ENCODE measurements at places on chromosomes 6 and 20.

DNA sequence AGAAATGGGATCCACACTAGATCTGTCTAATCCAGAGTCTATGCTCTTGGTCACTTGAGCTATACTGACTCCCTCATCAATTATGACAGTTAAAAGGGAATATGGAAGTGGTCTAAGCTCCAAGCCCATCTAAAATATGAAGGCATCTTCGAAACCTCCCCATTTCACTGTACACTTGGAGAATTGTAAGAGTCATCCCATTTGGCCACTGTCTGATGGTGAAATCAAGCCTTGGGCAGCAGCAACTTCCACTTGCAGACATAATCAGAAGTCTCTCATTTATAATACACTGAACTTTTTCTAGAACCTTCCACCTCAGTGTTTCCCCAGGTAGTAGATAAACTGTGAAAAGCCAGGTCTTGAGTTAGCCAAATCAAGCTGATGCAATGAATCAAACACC is 26.3 kb upstream of the UBR2 start:
- DNase-seq = no peak

DNA sequence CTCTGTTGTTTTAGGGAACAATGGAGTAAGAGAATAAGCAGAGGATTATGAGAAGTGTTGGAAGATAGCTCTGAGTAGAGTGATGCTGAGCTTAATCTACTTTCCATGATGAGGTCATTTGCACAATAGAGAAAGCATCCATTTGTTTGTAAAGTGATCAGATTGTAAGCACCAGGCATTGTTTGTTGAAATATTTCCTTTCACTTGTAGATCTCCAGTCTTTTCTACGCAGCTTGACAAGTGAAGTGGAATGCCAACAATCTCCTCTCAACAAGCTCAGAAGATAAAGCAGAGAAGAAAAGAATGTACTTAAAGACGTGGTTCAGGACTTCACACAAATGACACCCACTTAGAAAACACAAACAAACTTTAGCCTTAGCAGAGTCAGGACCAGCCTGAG is 80.1 kb upstream of the MARCKS start:
- DNase-seq = no peak

DNA sequence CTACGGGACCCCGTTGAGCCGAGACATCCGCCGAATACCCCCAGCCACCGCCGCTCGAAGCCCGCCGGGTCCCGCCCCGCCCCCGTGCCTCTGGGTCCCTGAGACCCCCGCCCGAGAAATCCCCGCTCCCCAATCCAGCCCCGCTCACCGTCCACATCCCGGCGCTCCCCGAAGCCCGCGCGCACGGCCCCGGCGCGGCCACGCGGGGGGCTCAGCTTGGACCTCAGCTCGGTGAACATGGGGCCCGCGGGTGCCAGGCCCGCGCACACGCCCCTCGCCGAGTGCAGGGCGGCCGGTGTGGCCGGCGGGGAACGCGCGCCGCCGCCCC is 249 bp downstream of the SAMD10 start:
- no peak for DNase-seq

DNA sequence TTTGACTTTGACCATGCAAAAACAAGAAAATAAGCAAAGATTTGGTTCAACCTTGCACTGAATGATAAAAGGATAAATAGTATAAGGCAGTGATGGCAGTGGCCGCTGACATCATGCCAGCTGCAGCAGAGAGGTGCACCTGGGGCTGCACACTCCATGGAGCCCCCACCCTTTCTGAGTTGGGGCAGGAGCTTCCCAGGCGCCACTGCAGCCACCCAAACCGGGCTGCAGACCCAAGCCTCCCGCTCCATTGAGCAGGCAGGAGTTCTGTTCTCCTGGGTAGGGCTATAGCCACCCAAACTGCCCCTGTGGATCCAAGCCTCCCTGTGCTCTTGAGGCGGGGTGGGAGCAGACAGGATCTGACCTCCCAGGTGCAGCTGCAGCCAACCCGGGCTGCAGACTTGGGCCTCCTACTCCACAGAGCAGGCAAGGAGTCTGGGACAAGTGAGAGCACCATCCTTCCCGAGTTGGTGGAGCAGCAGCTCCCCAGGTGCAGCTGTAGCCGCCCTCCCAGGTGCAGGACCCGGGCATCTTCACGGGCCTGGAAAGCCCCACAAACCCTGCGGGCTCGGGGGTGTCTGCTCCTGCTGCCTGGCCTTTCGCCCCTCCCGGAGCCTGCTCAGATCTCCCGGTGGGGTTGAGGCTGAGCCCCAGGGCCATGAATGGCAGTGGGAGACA is 537.9 kb downstream of the TENT5A start:
- DNase-seq = no peak

DNA sequence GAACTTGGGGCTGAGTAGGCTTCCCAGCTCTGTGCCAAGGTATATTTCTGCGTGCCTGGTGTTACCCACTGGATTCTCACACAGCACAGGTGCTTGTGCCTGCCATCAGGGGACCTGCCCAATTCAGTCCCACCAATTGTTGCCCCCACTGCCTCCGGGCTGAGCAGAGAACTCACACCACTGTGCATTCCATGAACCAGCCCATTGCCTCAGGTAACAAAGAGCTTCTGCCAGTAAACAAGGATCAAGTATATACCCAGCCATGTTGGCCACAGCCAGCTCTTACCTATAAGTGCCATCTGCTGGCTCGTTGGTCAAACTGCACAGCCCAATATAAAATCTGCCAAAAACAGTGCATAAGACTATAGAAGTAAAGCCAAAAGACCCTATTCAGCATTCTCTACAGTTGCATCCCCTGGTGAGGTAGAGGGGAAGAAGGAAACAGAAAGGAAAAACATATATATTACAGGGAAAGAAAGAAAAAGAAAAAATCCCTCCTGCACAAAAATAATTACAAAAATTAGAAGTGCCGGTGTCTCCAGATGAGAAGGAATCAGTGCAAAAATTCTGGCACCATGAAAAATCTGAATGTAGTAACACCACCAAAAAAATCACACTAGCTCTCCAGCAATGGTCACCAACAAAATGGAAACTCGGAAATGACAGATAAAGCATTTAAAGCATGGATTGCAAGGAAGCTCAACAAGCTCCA is 241.4 kb downstream of the IBTK start:
- no peak for DNase-seq

GRCh38 chr6:53410508-53411258 is 61.9 kb upstream of the ELOVL5 start:
- DNase-seq = peak; percentile 4

DNA sequence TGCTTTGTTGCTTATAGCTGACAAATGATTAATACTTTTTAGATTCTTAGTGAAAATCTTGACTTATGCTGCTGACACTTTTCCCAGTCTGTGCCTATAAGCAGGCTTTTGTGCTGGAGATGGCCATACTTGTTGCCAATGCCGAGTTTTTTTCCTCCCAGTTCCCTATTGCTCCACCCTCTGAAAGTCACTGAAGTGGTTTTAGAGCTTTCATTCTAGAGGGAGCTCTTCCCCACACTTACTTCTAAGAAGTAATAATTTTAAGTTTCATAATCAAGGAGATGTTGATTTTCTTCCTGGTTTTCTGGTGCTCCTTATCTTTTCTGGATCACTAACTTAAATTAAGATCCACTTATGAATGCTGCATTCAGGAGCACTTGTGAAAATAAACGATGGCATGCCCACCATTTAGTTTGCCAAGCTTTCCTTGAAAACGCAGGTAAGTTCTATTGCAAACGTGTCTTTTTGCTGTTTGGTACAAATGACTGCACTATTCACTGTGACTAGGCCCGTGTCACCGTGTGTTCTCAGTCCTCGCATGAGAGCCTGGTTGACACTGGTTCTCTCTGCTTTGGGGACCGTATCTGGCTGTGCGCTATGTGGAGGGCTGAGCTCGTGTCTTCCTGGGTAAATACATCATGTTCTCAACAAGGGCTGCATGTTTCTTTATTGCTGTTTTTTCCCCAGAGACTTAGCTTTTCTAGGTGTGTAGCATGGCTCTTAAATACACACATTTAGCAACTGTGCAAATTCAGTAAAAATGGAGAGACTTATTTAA is 50.2 kb downstream of the GFRA4 start:
- DNase-seq = no peak

- DNase-seq = no peak
These were observed 408.4 kb downstream of the PKHD1 start for GRCh38 chr6:51678905-51679620.

DNA sequence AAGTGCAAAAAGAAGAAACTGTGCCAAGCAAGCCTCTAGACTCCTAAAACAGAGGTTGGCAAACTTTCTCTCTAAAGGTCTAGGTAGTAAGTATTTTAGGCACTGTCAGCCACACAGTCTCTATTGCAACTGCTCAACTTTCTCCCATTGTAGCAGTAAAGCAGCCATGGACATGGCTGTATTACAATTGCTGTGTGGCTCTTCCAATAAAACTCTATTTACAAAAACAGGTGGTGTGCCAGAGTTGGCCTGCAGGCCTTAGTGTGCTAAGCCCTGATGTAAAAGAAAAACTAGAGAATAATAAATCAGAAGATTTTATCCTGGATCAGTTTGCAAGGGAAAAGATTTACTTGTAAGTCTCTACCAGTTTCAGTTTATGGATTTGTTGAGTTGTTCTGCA is 74.0 kb downstream of the CRYBG1 start:
- DNase-seq = no peak

GRCh38 chr20:57659517-57660180 is 39.4 kb upstream of the ZBP1 start:
- DNase-seq = no peak

DNA sequence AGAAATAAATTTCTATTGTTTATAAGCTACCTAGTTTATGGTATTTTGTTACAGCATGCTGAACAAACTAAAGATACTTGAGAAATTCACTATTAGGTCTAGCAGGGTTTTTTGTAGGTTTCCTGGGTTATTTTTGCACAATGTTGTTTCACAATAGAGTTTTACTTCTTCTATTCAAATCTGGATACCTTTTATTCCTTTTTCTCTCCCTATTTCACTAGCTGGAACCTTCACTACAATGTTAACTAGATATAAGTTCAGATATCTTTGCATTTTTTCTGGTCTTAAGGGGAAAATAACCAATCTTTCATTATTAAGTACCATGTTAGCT is 237.7 kb upstream of the CITED2 start:
- no peak for DNase-seq

GRCh38 chr6:6714118-6714897 is 125.8 kb downstream of the LY86 start:
- no peak for DNase-seq

DNA sequence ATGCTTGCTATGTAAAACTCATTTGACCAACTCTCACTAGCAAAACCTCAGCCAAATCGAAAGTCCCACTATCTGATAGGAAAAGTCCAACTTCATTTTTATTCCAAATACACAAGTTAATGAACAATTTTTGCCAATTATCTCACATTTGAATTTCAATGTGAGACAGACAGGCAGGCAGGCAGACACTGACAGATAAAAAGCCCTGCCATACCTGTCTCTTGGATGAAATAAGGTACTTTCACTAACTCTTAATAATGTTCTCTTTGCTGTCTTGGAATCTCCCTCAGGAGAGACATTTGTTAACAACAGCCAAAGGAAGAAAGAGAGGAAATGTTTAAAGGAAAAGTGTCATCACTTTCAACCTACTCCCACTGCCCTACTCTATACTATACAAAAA is 82.0 kb downstream of the RNGTT start:
- DNase-seq = peak; percentile 8

DNA sequence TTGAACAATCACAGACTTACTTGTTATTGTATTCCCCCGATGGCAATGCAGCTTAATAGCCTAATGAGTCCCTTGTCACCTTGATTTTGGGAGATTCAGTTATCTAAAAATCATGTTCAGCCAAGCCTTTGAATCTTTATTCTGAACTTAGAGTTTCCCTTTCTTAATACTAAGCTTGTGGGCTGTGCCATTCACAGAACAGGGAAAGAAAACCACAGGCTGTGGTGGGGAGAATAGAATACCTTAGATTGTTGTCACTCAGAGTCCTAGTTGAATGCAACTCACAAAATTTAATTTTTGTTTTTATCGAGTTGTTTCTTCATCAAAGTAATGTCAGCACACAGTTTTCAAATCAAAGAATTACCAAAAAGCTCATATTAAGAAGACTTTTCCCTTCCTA is 37.4 kb downstream of the RFPL4B start:
- no peak for DNase-seq

Measured in muscle of arm (tissue), 14 donors.